ENCODE measurements at places on chromosomes 3 and 15. TPM values are rescaled to one million over a fixed set of nuclear protein-coding genes. Genes with fewer than 3 reads are reported as not detected.
A peak's percentile ranks its signal among the peaks of the same experiment; 100 is the strongest.

DNA sequence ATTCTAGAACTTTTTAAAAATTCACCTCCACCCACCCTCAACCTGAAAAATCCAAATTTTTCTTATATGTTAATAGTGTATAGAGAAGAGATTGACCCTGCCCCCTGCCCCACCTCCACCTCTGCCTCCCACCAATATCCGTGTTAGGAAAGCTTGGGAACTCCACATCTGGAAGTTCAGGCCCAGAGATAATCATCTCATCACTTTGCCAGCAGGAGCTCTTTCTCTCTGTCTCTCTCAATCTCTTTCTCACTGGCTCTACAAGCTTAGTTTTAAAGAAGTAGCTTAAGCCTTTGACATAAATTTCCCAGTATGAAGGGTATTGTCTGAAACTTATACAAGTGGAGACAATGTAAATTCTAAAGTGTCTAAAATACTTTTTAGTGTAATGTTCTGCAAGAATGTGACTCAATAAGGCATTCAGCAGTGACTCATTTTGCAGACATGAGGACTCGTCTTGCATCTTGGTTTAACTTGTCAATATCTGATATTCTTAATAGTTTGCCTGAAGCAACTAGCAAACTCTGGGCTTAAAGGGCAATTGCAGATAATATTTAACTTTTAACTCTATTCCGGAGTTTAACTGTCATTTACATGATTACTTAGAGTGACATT, 299.8 kb upstream of the EPHA3 start:
- no peak overlapping the region for H3K27ac ChIP-seq
- H3K4me3 ChIP-seq, result no peak overlapping the region
- no peak for DNase-seq

GRCh38 chr3:144864646-144865045, 893.0 kb downstream of the DIPK2A start:
- no peaks in the 10 kb centered on the region for H3K4me1 ChIP-seq
- H3K4me3 ChIP-seq, result no peak overlapping the region
- no peak for DNase-seq
- H3K27ac ChIP-seq, result no peak overlapping the region
- no peaks in the 10 kb centered on the region for H3K27me3 ChIP-seq
- no peaks in the 10 kb centered on the region for H3K36me3 ChIP-seq

DNA sequence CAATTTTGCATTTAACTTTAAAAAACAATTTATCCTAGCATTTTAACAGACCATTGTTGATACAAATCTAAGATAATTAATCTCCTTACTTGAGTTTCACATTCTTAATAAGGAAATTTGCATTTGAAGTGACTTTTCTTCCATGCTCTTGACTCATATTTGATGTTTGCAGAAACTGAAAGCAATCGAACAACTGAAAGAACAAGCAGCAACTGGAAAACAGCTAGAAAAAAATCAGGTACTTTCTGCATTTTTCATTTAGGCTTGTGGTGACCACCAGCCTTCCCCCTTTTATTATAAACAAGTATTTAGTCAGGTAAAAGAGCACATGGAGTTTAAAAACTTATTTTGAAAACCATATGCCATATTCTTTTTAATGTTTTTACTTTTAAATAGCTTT, 20.1 kb upstream of the SELENOT start:
- H3K4me3 ChIP-seq, result no peak overlapping the region
- no peaks in the 10 kb centered on the region for H3K4me1 ChIP-seq
- peaks cover 40% of the 10 kb centered on the region for H3K36me3 ChIP-seq
- no peak for DNase-seq
- peak overlapping the region; percentile 15 for H3K27ac ChIP-seq

DNA sequence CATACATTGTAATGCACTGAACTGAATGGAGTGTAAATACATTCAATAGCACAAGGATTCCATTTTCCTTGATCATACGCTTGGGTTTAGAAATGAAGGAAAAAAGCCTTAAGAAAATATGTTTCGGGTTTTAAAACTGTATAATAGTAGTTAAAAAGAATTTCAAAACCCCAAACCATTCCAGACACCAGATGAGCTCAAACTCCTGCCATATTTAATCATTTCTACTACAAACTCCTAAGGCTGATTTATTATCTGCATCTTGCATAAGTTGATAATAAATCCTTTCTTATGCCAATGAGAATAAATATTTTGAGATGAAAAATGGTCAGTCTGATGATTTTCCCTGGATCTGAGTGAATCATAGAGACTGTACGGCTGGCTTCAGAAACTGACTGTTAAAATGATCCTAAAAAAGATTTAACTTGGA, 51.0 kb downstream of the NR1D2 start:
- H3K4me1 ChIP-seq, result peaks cover 18% of the 10 kb centered on the region
- H3K4me3 ChIP-seq, result no peak overlapping the region
- no peaks in the 10 kb centered on the region for H3K36me3 ChIP-seq
- H3K27me3 ChIP-seq, result no peaks in the 10 kb centered on the region

GRCh38 chr15:93294896-93295295, 205.9 kb upstream of the RGMA start:
- H3K27me3 ChIP-seq, result no peaks in the 10 kb centered on the region
- H3K4me3 ChIP-seq, result no peak overlapping the region
- H3K4me1 ChIP-seq, result no peaks in the 10 kb centered on the region
- H3K27ac ChIP-seq, result no peak overlapping the region
- no peak for DNase-seq
- H3K36me3 ChIP-seq, result no peaks in the 10 kb centered on the region

DNA sequence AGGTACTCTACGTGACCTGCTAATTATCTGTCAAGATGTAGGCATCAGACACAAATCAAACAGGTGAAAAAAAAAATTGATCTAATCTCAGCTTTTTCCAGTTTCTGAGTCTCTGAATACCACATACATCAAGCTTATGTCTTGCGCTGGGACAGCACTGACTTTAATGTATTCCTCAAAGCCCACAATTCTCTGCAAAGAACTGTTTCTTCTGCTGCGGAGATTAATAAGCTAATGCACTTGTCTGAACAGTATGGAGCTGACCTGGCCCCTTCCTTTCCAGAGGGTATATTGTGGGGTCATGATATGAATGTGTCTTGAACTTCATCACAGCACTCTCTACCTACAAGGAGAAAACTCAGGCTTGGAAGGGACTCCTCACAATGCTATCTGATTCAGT, 87.8 kb downstream of the FOXB1 start:
- H3K36me3 ChIP-seq, result no peaks in the 10 kb centered on the region
- no peaks in the 10 kb centered on the region for H3K4me1 ChIP-seq
- no peak overlapping the region for H3K27ac ChIP-seq

DNA sequence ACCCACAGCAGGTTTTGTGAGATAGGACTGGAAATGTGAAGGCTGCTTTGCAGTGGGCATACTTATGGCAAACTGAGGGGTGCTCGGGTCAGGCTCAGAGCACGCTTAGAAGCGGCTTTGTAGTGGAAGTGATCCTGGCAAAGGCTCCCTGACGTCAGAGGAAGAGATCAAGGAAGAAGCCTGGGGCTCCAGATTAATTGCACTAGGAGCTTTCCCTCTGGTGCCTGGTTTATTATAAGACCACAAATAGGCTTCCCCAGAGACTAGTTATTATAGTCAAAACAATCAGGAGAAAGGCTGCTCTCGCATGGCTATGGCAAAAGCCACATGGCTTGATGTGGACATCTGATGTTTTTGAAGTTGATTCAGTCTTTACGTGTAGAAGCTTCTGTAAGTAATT, 515.1 kb downstream of the GABRG3 start:
- H3K27me3 ChIP-seq, result no peaks in the 10 kb centered on the region
- no peaks in the 10 kb centered on the region for H3K36me3 ChIP-seq
- no peaks in the 10 kb centered on the region for H3K4me1 ChIP-seq
- no peak overlapping the region for H3K4me3 ChIP-seq
- H3K27ac ChIP-seq, result no peak overlapping the region

GRCh38 chr15:40597024-40597423, 3.0 kb downstream of the KNL1 start:
- H3K4me3 ChIP-seq, result no peak overlapping the region
- no peaks in the 10 kb centered on the region for H3K36me3 ChIP-seq
- H3K27me3 ChIP-seq, result no peaks in the 10 kb centered on the region
- H3K27ac ChIP-seq, result no peak overlapping the region
- no peak for DNase-seq

DNA sequence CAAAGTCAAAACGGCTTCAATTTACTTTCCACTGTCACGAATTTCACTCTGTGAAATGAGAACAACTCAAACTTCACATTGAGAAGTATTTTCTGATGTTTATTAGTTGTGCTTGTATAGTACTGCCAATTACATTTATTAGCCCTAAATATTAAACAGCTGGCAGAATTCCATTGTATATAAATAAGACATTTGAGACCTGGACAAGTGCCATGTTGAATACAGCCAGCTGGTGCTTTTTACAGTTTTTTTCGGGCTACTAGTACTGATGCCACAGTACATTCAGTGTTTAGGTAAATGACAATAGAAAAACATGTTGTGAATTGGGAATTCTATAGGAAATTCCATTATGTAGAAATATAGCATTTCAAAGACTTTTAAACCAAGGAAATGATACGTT, 79.0 kb downstream of the EPHA3 start:
- no peaks in the 10 kb centered on the region for H3K4me1 ChIP-seq
- H3K27ac ChIP-seq, result no peak overlapping the region
- H3K27me3 ChIP-seq, result no peaks in the 10 kb centered on the region
- no peak for DNase-seq
- H3K36me3 ChIP-seq, result no peaks in the 10 kb centered on the region

Gene MED12L
- polyA plus RNA-seq, result 0.07 TPM

Gene SNTN
- polyA plus RNA-seq, result not detected

Gene GRIP2
- not detected for polyA plus RNA-seq
